NCI-H460 (cell line): ENCODE measurements at places on chromosomes 2 and 18. TPM values are rescaled to one million over a fixed set of nuclear protein-coding genes. Genes with fewer than 3 reads are reported as not detected.

- DNase-seq, result peak; percentile 44
These were observed 53.4 kb upstream of the SETBP1 start for GRCh38 chr18:44627280-44627679.

DNA sequence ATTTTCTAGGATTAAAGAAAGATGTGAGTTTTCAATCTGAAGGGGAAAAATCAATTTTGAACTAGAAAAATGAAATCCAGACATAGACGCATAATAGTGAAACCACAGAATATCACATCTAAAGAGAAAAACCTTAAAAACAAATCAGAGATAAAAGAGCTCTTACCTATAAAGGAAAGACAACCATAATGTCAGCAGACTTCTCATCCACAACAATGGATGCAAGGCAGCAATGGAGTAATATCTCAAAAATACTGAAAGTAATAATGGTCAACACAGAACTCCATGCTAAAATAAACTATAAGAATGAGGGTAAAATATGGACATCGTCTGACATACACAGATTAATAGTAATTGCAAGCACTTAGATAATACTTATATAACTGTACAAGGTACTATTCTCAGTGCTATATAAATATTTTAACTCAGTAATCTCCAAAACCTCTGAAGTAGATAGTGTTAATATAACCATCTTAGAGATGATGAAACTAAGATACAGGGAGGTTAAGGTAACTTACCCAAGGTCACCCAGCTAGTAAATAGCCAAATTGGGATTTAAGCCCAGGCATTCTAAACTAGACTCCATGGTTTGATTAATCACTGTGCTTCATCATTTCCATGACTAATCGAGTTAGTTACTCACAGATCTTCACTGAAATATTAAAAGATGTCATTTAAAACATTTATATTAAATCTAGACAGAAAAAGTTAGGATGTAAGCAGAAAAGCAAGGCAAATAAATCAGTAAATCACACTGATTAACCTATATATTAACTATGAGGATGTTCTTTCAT is 89.4 kb upstream of the SPTBN1 start:
- no peak for DNase-seq

DNA sequence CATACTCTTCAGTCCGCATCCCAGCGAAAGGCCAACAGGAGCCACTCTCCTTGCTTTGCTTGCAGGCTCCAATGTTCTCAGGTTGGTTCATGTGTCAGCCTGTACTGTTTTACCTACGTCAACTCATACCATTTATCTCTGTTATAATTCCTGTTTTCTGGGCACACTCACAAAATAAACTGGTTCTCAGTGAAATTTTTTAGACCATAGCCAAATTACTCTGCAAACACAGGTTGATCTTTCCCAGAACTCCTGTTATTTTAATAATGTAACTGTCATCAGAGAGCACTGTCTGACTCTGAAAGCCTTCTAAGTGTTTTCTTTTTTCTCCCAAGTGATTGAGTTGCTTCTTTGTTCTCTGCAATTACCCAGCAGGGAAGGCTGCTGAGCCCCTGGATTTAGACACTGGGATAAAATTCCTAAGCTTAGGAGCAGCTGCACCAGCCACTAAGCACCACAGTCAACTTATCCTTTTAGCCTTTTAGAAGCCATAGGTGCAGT is 111.6 kb upstream of the PIEZO2 start:
- DNase-seq, result no peak

GRCh38 chr2:43331422-43331821 is 105.0 kb upstream of the ZFP36L2 start:
- no peak for DNase-seq

DNA sequence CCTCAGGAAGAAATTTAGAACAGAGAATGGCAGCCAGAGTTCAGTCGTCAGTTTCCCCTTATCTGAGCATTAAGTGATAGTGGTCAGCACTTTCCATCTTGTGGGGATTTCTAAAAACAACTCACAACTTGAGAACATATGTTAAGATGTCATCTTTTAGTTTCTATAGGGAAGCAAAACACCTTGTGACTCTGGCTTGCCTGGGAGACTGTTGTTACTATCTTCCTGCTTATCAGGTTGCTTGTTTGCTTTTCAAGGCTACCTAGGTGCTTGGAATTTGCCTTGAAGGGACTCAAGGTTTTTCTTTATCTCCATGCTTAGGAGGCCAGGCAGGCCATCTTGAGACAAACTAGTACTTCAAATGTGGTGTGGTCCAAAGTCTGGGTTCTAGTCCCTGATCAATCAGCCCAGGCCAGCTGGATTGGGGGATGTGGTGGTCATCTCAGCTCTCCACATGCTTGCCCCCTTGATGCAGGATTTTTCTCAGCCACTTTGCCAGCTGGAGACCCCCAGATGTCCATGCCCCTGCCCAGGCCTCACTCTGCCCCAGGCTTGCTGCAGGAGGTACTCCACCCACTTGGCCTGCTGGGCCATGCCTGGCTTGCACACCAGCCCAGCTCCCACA is 125.9 kb downstream of the LYPD1 start:
- DNase-seq, result no peak

GRCh38 chr2:184646593-184646992 is 48.3 kb downstream of the ZNF804A start:
- DNase-seq, result no peak

The MYO3B gene
- total RNA-seq, result not detected in 2 replicates

The SDC1 gene
- total RNA-seq, result 27.3 and 31.7 TPM in 2 replicates

The UCN gene
- total RNA-seq, result 4.6 and 6.8 TPM in 2 replicates
